Activated naive CD4-positive, alpha-beta T cell treated with anti-CD3 and anti-CD28 coated beads, Interleukin-2, amount 50 U/mL, for 72 hours (primary cell): ENCODE measurements at places on chromosomes 7 and 10.

GRCh38 chr10:13366891-13367290 lies 18.8 kb upstream of the SEPHS1 start:
- DNase-seq, result no peak

DNA sequence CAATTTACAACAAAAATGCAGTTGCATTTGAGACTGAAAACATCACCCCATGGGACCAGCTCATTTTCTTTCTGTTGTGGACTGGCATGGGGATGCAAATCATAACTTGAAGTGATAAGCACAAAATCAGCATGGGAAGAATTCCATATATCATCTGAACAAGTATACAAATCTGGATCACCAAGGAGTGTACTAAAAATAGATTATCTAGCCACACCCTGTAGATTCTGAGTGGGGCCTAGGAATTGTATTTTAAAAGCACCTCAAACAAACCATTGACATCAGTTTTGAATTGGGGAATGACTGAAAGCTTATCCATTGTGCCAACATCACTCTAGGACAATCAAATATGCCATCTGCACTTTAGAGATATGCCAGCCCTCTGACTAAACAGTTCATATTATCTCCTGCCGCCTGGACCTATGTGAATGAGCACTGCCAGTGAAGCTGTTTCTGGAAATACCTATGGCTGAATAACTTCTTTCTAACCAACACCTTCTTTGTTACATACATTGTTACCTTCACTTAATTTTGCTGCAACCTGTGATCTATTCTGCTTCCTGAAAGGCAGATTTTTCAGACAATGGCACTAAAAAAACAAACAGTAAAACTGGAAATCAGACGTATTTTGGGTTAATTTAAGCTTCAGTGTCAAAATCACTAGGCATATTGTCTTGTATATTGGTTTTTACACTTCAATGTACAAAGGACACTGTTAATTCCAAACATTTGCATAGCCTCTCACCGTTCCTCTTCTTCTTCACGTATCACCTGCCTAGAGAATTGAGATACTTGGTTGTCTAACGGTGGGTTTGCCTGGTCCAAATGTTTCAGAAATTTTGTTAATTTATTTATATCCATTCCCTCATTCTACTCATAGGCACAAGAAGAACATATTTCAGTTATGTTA lies 42.4 kb upstream of the HGF start:
- no peak for DNase-seq

DNA sequence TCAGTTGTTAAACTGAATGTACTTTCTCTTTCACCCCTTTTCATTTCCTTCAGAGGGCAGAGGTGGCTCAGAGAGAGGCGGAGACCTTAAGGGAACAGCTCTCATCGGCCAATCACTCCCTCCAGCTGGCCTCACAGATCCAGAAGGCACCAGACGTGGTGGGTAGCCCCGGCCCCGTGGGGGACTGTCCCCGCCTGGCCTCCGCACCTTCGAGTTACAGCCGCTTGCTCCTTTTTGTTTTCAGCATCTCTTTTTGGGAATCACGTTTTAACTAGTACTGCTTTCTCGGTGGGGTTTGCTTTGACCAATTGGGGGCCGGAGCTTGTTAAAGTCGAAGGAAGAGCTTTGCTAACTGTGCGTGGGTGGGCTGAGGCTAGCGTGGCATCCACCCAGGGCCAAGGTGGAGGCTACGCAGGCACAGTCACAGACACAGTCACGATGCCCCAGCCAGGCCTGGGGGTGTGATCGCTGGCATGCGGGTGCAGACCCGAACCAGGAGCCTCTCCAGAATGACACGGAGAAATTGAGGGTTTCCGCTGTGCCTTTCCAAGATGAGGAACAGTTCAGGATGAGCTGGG lies 116.2 kb upstream of the SH2B2 start:
- no peak for DNase-seq

DNA sequence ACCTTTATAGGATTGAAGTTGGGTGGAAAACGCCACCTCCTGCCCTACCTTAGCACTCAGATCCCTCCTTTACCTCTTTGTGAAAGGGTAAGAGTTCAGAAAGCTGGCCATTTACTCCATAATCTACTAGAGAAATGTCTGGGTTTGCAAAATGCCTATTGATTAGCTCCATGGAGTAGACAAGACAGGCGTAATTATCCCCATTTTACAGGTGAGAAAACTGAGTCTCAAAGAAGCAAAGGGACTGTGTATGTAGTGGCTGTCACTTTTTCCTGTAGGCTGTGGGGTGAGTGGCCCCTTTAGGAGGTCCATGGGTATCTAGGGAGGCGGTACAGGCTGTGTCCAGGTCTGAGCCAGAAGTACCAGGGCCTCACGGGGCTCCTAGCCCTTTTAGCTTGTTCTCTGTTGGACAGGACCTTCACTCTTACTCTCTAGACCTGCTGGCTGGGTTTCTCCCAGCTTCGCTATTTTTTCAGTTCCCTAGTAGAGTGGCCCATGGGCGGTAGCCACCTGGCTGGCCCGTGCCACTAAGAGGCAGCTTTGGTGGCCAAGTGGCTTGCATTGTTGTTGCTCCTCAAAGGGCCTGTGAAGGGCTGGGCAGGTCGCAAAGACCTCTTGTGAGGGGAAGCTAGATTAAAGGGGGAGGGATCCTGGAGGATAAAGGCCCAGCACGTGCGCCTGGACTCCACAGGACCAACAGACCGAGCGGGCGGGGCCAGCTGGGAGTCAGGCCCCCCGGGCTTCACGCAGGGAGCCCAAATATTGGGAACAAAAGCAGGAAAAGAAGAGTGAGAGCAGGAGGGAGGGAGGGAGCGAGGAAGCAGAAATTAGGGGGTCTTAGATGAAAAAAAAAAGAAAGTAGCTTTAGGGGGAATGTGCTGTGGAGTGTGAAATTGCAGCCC lies 4.7 kb upstream of the PAX2 start:
- no peak for DNase-seq

DNA sequence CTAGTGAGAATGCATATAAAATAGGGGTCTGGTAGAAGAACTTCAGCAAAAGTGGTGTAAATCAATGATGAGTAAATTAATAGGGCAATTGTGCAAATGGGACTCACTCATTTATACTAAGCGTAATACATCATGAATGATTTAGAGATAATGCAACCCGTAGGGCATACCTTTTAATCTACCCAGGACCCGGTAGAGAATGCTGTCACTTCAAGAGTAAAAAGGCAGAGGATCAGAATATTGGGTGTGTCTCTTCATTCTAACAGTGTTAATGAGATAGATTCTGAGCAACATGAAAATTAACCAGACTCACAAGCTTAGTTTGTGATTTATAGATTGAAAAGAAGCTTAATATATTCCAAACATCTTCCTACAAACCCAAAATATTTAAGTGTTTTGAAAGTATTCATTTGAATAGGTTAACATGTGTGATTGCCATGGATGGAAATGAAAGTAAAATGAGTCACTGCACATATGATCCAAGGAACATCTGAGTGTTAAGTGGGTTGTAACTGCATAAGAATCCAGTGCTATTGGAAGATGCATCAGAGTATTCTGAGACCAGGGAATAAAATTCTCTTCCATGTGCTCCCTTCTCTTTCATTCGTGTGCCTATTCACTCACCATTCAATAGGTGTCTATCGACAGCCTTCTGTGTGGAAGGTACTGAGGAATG lies 690.6 kb downstream of the AUTS2 start:
- no peak for DNase-seq

GRCh38 chr7:27118580-27118979 lies 12.0 kb downstream of the HOXA4 start:
- no peak for DNase-seq
